ENCODE measurements at places on chromosomes 3 and 15.

DNA sequence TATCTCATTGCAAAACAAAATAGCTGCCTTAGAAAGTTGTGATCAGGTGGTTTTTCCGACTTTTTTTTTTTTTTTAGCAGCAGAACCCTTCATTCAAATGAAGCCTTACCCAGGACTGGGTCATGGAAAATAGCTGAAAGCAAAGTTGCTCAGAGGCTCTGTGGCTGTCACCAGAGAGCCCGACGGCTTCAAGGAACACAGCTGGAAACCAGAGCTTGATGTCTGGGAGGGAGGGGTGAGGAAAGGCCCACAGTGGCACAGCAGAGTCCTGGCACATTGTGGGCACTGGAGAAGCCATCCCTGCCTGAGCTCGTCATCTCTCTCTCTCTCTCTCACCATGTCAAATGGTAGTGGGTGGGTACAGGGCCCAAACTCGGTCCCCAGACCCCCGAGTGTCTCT, 77.5 kb downstream of the RPN1 start:
- DNase-seq = no peak

GRCh38 chr3:129439226-129439816, 427 bp downstream of the MBD4 start:
- DNase-seq = no peak

DNA sequence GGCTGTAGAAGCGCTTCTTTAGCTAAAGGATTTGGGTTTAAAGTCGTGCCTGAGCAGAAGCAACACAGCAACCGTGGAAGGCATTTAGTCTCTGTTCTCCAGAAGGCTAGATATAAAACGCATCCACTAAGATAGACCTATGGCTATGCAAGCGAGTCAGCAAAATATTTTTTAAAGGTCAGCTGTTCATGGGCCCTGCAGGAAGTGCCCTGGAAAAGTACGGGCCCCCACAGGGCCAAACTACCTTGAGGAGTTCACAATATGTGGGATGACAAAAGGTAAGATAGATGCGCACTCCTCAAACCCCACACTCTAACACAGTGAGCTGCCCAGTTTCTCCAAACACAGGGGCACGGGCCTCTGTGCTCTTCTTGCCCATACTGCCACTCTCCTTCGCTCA, 261.6 kb downstream of the VPS13C start:
- DNase-seq = no peak

DNA sequence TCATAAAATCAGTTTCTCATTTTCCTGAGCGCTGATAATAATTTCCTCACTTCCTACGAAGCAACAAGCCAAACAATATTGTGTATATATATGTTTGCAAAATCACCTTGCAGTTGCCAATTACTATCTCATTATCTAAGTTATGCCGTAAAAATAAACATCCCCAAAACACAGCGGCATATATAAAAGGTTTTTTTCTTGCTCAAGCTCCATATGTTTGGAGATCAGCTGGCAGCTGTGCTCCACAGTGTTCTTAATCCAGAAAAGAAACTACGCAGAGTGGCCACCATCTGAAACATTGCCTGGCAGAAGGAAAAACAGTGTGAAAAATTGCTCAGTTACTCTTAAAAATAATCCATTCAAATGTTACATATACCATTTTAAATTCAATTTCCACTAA, 951.4 kb downstream of the PLOD2 start:
- no peak for DNase-seq

GRCh38 chr15:75416584-75416983, 34.9 kb downstream of the SIN3A start:
- DNase-seq = no peak

DNA sequence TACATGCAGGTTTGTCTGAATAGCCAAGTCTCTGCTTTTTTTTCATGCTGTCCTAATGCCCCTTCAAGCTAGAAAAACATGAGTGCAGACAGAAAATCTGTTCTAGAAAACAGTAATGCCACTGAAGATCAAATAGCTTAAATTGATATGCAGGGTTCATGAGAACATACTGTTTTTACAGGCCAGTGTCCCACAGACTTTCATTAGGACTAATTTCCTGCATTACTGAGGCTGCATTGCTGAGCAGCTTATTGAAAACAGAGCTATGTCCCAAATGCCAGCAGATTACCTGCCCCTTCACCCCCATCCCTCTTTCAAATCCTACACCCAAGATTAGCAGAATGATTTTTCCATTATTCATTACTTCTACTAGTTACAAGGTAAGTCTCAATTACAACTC, 665 bp downstream of the TM4SF18 start:
- no peak for DNase-seq

GRCh38 chr15:68204776-68205557, at the start of gene CALML4:
Gene CALML4 (minus strand): TSS chr15:68205332. CDS start chr15:68205247, 85 bp downstream.
- no peak for DNase-seq

- no peak for DNase-seq
Measured at GRCh38 chr3:49313896-49314688, 25.8 kb downstream of the USP4 start.

Data from activated gamma-delta T cell (primary cell).